ENCODE measurements at places on chromosomes 13 and 19.

DNA sequence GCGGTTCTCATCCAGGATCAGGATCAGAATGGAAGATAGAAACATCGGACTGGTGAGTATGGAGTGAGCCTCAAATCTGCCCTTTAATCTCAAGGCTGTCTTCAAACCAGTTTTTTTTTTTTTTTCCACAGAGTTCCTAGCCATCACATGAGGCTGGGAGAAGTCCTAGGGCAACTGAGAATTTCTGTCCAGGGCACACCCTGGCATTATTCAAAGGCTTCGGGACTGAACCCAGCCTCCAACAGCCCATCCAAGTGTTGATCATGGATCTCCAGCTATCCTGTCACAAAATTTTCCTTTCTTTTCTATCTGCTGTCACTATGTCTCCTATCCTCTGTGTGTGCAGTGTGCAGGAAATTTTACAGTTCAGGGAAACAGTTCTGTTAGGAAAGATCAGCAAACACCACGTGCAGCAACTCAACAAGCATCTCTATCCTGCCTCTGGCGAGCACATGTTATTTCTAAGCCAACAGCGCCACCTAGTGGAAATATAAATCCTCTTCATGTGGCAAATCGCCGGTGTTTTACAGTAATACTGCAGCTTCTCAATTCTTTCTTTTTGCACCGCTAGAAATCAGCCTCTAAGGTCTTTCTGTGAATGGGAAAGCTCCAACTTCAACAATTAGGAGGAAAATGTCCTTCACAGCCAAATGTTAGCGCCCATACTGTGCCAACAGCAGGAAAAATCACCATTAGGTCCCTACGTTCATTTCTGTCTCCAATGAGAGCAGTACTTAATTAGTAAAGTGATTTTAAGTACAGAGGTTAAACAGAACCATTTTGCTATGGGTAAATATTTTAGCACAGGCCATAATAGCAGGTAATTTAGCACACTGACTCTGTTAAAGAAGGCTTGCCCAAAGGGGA, 21.4 kb upstream of the ZNF181 start:
- DNase-seq, result no peak

GRCh38 chr19:12685831-12686230, 2.0 kb upstream of the GNG14 start:
- DNase-seq, result no peak

GRCh38 chr13:99040536-99041131, 62.8 kb upstream of the DOCK9 start:
- no peak for DNase-seq

DNA sequence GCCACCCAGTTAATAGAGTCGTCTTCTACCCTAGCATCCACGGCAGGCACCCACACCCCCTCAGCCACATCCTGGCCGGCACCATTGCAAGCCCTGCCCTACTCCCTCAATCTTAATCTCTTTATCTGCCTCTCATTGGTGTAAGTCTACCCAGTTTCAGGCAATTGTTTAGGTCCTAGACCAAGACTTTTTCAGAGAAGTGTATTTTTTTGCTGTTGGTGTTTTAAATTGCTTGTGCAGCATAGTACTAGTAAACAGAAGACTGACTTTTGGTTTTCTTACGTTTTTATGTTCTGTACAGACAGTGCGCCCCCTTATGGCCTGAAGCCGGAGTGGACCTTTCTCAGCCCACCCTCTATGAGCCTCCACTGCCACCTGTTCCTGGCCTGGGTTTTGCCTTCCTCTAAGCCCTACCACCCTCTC, 2.3 kb upstream of the LCP1 start:
- peak; percentile 37 for DNase-seq

- no peak for DNase-seq
Observed at GRCh38 chr13:25097426-25097825, 1.5 kb downstream of the PABPC3 start.

DNA sequence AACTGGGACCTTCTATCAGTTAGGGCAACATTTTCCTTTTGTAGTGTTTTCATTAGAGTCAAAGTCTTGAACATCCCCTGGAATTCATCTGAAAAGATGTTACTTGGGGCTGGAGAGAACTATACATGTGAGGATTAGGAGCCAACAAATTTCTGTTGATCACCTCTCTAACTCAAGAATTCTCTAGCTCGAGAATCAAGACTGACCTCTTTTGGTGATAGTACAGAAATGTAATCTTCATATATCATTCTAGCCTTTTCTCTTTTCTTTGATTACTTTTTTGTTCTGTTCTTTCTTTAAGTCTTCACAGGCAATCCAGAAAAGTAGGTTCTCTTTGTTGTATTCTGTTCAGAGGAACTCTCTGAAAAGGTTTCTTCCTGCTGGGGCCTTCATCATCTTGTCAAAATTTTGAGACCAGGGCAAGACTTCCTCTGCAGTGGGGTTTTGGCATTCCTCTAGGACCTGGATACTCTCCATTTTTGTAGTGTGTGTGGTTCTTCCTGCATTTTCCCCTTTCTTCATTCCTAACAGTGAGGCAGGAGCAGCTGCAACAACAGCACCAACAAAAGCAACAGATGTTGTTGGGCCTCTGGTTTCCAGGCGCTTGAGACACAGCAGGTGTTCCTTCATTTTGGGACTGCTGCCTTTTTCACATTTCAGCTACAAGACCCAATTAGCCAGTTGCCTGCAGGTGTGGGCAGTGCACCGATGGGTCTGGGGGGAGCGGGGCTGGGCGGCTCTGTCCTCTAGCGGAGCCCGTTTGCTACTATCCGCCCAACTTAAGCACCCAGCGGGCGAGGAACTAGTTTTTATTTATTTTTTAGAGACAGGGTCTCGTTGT, 26.2 kb downstream of the ELF1 start:
- DNase-seq, result no peak

GRCh38 chr19:8044018-8044417, 8.5 kb upstream of the CCL25 start:
- DNase-seq, result no peak

- DNase-seq, result no peak
Observed at GRCh38 chr19:4295972-4296771, 6.0 kb downstream of the TMIGD2 start.

GRCh38 chr13:23956106-23956505, 58.8 kb upstream of the C1QTNF9B start:
- DNase-seq, result no peak

GRCh38 chr13:87057807-87058520, 613.2 kb upstream of the SLITRK5 start:
- DNase-seq, result no peak

DNA sequence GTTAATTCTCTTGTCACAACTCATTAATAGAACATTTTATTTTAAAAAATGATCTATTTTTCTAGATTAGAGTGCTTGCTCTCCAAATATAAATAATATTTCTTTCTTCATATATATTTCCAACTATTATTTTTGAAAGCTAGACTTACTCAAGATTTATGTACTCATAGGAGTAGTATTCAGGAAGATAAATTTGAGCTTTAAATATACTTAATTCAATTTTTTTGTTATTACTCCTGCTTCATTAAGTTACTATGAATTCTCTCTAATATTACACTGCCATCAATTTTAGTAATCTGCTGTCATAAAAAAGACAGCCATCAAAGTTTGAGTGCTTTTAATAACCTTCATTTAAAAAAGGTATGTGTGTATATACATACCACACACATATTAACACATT, 161.9 kb upstream of the PCDH9 start:
- DNase-seq, result no peak

DNA sequence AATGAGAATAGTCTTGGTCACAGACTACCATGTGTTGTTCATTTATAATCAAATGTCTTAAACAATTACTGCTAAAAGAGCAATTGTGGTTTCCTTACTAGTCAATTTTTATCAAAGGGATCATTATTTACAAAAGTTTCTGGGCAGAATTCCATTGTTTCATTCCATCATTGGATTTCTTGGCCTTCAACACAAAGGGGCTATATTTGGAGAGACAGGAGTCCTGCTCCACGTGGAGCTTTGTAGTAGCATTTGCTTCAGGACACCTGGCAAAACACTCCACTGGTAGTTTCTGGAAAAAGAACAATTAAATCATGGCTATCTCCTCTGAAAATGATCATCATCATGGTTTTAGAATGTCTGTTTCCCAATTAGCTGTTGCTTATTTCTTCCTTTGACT, 22.3 kb upstream of the STARD13 start:
- DNase-seq, result no peak

DNA sequence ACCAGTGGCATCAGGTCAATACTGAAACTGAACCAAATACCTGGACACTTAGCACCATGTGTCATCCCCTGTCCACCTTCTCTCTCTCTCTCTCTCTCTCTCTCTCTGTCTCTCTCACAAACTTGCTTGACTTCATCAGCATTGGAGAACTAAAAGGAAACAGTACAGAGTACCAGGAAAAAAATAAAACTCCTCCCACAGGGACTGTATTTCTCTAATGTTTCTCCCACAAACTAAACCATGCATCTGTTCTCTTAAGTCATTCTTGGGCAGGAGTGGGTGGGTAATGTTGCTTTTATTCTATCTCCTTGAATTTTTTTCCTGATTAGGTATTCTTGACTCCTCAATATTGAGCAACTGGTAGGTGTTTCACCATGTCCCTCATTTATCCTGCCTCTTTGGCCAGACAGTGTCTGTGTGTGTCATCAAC, 112.9 kb upstream of the CACNA1A start:
- DNase-seq, result no peak

DNA sequence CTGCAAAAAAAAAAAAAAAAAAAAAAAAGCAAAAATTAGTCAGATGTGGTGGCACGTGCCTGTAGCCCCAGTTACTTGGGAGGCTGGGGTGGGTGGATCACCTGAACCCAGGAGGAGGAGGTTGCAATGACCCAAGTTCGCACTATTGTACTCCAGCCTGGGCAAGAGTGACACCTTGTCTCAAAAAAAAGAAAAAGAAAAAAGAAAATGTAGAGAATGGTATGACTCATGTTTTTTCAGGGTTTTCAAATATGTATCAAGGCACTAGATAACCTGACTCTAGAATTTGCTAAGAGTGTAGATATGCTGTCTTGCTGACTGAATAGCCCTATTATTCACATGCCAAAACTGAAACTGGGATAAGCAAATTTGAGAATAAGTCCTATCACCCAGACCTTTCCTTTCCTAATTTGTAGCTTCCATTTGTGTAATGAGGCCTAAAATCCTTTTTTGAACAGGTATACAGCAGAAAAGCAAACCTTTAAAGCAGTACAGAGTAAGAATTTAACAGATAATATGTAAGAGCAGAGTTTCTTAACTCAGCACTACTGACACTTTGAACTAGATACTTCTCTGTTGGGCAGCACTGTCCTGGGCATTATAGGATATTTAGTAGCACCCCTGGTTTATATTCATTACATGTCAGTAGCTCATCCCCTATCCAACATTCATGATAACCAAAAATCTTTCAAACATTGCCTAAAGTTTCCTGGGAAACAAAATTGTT, 108.6 kb downstream of the ELF1 start:
- no peak for DNase-seq

DNA sequence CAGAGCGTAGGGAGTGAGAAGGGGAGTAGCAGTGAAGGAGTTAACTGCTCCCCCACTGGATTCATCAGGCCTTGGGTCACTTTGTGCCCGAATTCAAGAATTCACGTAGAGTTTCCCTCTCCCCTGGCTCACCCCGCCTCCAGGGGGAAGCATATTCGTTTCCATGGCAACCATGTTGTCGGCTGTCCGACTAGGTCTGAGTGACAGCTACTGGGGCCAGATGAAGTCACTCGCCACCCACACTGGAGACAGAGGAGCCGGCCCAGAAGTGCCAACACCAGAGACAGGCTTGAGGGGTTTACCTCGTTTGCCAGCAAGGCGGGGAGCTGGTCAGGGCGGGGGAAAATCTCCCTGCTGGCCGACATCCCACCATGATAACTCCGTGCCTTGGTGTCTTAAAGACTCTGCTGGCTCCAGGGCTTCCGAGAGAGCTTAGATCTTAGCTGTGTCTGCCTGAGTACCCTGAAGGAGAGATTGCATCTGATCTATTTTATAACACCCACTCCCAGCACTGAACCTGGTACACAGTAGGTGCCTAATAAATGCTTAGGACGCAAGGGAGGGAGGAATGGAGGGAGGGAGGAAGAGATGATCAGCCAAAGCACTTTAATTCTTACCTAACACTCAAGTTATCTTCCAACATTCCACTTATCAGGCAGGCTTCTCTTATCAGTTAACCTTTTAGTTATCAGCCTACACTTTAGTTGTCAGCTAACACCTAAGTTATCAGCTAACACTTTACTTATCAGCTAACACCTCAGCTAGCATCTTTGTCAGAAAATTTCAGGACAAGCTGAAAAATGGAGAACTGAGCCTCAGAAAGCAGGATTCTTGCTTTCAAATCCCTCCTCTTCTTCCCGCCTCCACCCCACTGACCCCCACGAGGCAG, 57.2 kb upstream of the ZNRF4 start:
- DNase-seq, result no peak

GRCh38 chr13:31167490-31167889, 5.8 kb upstream of the HSPH1 start:
- DNase-seq, result no peak

DNA sequence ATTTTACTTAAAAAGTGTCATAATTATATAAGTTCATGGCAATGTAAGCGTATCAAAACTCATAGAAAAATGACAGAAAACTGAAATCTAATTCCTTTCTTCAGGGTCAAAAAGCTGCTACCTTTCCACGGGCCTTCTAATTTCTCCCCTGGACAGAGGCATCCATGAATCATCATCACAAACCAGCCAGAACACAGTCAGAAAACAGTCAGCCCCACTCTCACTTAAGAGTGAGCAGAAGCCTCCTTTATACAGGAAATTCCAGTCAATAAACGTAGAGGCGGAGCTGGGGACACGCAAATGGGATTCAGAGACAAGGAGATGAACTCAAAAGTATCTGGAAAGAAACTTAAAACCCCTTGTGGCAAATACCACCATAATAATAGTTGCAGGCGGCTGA, 54.2 kb upstream of the ABCC4 start:
- no peak for DNase-seq

DNA sequence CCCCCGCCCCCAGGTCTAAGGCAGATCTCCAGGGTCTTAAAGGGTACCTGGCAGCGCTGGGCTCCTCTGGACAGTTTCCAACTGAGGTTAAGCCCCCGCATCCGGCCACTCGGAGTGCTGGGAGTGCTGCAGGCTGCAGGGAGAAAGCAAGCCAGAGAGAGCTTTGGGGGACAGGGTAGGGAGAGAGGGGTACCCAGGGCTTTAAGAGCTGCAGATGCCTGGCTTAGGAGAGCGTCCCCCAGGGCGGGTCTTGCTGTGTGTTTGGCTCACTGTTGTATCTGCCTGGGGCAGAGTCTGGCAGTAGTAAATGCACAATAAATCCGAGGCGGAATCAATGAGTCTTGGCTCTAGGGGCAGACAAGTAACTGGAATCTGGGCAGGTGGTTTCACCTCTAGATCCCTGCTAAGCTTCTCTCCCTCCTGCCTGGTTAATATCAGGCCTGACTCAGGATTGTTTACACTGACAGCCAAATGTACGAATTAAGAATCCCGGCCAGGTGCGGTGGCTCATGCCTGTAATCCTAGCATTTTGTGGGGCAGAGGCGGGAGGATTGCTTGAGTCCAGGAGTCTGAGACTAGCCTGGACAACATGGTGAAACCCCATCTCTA, 798 bp upstream of the COX6B2 start:
- no peak for DNase-seq

- no peak for DNase-seq
Observed at GRCh38 chr13:46712524-46712923, 84.4 kb downstream of the ESD start.

Measured in stimulated activated CD8-positive, alpha-beta memory T cell treated with anti-CD3 and anti-CD28 coated beads, Interleukin-15, amount 100 ng/mL, for 24 hours (primary cell).